ENCODE measurements at places on chromosomes 12 and 14. TPM values are rescaled to one million over a fixed set of nuclear protein-coding genes. Genes with fewer than 3 reads are reported as not detected.

Gene DHRS1
- polyA plus RNA-seq: 15.2 TPM

Gene CACNA2D4
- polyA plus RNA-seq: not detected

Gene IPO4
- polyA plus RNA-seq: 86.1 TPM

Gene KLHDC1
- 1.2 TPM for polyA plus RNA-seq

Gene LRRC43
- polyA plus RNA-seq: not detected

Gene KLRC3
- not detected for polyA plus RNA-seq

Gene CLEC6A
- polyA plus RNA-seq: not detected

Gene SLCO1B3
- 21.3 TPM for polyA plus RNA-seq

Gene RBM19
- polyA plus RNA-seq: 20.0 TPM

Gene APPL2
- 21.7 TPM for polyA plus RNA-seq

Gene JPH4
- not detected for polyA plus RNA-seq

Gene CLEC2B
- polyA plus RNA-seq: 0.17 TPM
